ENCODE measurements at places on chromosomes 2 and 18.

DNA sequence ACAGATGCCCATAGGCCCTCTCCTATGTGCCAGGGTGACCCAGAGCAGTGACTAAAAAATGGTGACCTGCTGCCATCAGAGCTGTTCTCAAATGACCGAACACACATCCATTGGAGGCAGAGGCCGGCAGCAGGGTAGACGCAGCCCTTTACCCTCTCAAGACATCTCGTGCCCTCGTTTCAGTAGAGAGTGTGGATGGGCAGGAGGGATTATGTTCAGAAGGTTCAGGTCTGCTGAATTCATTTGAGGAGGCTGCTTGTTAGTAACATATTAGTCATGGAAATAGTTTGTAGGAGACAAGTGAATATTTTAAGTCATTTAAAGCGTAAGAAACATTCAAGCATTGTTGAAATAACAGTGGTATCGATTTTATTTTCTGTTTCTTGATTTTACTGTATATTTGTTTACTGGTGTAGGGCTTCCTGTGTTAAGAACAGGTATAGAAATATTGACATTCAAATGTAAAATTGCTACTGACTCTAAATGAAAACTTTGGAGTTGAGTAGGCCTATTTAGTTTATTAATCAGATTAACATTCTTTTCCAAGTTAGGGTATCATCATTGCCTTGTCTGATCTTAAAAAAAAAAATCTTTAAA lies 82.6 kb downstream of the ZNF532 start:
- DNase-seq: no peak

DNA sequence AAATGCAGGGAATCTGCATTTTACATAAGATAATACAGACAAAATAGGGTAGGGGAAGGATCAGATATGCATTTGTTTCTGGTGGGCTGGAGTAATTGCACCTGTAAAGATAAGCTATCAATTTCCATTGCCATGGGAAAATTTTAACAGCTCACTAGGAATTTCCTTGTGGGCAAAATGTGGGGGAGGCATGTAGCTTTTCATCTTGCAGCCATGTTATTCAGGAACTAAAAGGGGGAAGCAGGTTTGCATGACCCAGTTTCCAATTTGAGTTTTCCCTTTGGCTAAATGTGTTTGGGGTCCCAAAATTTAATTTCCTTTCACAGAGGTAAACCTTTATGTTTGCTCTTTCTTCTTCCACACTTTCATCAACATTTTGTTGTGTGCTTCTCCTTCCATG lies 624.4 kb downstream of the NYAP2 start:
- no peak for DNase-seq

DNA sequence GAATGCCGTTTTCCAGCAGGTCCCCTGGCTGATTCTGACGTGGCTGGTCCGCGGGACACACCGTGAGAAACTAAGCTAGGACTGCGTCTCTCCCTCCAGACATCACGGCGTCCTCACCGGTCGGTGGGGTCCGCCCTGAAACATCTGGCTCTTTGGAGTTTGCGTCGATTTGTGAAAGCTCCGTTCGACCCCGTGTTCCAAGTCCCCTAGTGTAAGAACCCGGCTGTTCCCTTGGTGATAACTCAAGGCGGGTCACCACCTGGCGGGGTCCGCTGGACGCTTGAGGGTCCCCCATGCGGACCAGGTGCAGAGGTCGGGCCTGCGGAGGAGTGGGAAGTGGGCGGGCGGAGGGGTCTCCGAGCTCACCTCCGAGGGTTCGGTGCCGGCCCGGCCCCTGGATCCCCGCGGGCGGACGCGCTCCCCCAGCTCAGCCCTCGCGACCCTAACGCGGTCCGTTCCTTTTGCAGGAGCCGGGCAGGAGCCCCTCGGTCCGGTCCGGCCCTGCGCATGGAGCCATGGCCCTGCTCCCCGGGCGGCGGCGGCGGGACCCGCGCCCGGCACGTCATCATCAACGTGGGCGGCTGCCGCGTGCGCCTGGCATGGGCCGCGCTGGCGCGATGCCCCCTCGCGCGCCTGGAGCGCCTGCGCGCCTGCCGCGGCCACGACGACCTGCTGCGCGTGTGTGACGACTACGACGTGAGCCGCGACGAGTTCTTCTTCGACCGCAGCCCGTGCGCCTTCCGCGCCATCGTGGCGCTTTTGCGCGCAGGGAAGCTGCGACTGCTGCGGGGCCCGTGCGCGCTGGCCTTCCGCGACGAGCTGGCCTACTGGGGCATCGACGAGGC lies 65.6 kb downstream of the KCNG2 start:
- no peak for DNase-seq

GRCh38 chr18:37554399-37554787 lies 11.2 kb downstream of the CELF4 start:
- no peak for DNase-seq

- DNase-seq: no peak
Measured at GRCh38 chr2:101655702-101656422, 41.6 kb upstream of the MAP4K4 start.

- no peak for DNase-seq
Measured at GRCh38 chr2:212791569-212791968, 253.0 kb upstream of the ERBB4 start.

GRCh38 chr2:132667706-132668105 lies 2.3 kb downstream of the LYPD1 start:
- DNase-seq: no peak

GRCh38 chr2:157192445-157193423 lies 64.8 kb upstream of the GALNT5 start:
- DNase-seq: no peak

- DNase-seq: no peak
Measured at GRCh38 chr18:79199691-79200374, 130.6 kb downstream of the ATP9B start.

DNA sequence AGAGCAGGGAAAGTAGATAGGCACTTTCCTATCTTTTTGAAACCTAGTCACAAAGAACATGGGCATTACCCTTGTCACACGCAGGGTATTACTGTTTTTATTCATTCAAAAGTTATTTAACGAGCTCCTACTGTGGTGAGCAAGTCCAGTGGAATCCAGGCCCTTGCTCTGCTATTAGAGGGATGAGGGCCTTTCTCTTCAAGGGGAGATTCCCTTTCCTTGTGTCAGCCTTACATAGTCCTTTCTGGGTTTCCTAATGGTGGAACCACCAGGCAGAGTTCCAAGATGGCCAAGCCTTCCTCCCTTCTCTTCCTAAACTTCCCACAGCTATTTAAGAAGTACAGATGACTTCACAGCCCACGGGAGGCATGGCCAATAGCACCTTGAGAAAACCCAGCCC lies 64.6 kb downstream of the SPTBN1 start:
- no peak for DNase-seq

DNA sequence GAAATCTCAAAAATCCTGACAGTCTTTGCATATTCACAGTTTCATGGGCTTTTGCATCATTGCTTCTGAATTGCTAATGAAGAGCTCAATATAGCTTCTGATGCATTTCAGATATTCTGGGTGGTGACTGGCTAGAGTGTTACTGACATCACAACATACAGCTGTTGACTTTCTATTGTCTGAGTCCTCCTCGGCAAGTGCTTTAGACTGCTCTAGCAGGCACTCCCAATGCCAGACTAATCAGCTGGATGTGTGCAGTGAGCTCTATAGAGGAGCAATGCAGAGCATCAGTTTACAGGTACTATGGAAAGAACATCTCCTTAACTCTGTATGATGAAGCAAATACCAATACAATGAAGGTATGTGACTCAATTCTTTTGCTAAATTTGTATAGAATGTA lies 54.9 kb downstream of the R3HDM1 start:
- DNase-seq: peak; percentile 4

GRCh38 chr2:102473020-102473419 lies at the start of gene SLC9A4:
TSS of gene SLC9A4 (plus strand) at chr2:102473226. CDS start at chr2:102473760, 534 bp downstream.
- no peak for DNase-seq

- DNase-seq: no peak
Measured at GRCh38 chr18:56389190-56389589, 249.2 kb downstream of the TXNL1 start.

- peak; percentile 48 for DNase-seq
Measured at GRCh38 chr2:134776836-134777235, 58.0 kb upstream of the TMEM163 start.

DNA sequence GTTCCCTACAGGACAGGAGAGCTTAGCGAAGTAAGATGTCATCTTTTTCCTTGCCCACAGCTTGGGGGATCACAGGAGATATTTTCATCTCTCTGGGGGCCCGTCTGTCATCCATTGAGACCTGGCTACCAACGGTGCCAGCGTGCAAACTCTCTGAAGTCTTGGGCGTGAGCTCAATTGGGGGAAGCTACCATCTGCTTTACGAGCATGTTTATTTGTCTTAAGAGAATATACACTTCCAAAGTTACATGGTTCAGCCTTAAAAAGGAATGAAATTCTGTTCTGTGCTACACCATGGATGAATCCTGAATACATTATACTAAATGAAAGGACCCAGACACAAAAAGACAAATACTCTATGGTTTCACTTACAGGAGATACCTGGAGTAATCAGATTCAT lies 13.6 kb downstream of the SAG start:
- DNase-seq: peak; percentile 5

DNA sequence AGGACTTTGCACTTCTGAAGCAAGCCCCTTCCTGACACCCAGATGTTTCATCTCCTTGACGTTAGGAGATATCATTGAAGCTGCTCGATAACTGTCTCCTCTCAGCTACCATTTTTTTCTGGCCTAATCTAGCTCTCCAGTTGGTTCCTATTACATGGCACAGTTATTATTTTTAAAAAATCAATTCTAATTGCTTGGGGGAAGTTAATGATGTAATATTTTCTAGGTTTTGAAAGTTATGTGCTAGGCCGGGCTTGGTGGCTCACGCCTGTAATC lies 22.5 kb upstream of the RAB31 start:
- no peak for DNase-seq

GRCh38 chr2:145685383-145686050 lies 1165.6 kb upstream of the ZEB2 start:
- no peak for DNase-seq

DNA sequence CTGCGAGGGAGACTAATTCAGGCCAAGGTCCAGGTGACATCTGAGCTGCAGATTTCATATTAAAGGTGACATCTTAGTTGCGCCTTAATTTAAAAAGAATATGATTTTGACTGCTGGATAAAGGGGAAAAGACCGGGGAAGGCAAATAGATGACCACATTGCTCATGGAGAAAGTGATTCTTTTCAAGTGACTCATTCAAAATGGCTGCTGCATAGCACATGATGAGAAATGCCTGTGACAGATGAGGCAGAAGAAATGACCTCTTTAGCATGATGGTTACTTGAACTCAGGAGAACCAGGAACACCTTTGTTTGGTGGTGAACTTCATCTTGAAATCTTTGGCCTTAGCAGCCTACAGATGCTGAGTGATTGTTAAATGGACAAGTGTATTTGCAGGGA lies 385.8 kb upstream of the TRIB2 start:
- no peak for DNase-seq

DNA sequence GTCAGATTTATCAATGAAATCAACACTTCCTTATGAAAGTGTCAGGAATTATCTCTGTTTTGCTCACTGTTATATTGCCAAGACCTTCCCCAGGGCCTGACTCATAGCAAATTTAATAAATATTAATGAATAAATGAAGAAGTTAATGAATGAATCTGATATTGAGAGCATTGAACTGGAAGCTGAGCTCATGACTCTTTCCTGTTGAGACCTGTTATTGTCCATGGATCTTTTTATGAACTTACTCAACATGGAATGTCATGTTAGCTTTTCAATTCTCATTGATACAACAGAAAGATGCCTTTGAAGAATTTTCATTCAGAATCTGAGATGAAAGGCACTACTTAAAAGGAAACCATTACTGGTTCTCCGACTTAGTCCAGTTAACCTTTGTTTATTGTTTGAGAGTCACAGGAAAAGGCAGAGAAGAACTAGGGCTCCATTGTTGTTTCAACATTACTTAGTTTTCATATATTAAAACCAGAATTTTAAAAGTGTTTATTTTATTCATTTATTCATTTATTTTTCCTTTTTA lies 90.4 kb upstream of the UNC80 start:
- DNase-seq: no peak

DNA sequence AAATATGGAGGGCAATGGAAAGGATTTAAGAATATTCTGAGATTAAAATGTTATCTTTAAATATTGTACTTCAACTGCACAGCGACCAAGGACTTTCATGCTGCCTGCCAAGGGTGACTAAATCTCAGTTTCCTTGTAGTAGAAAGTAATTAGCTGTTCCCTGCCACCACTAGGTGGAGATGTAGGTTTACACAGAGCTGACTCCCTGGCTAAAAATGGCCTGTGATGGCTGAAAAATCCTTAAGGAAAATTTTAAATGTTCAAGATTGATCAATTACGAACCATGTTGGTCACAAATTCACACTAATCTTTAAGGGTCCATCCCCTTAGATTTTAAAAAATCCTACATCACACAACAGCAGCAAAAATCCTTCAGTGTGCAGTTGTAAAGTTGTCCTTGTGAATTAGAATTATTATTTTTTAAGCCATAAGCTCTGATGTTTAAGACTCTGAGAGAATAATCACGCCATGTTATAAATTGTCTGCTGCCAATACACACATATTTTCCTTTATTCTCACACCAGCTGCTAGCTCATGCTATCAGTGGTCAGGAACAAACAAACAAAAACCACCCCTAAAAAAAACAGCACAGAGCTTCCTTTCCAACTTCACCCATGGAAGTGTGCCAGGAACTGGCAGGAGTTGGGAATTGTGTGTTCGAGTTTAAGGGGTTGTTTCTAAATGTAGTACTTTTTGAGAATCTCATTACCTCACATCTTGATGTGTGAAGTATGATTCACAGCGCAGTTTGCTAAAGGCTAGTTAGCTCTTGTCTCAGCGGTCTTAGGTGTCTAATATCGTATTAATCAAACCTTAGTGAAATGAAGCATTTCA lies 399.8 kb downstream of the TMEM182 start:
- peak; percentile 83 for DNase-seq

DNA sequence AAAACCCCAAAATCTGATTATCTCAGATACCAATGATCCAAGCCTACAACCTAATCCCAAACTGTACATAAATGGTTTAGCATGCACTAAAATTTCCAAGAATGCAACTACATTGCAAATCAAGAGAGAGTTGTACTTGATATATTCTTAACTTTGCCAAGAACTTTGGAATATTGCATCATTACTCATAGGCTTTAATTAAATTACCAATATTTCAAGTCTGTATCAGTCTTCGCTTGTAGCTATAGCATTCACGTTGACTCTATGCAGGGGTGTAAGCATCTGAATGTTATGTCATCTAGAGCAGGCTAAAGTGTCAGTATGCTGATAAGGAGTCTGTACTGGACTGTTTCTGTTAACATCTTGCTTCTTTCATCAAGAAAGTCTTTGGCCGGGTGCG lies 56.3 kb downstream of the FOXI3 start:
- no peak for DNase-seq

DNA sequence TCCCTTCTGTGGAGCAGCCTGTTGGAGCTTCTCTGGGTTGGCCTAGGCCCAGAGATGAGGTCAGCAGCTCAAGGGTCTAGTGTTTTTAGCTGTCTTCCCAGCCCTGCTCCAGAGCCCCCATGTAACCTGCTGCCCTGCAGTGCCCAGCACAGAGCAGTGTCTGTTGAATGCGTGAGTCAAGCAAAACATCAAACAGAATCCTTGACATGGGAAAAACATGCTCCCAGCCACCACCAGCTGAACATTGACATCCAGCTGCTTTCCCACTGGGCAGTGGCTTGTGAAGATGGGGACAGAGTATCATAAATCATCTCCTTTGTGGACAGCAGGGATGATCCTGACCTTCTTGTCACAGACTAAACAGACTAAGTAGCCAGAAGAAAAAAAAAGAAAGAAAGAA lies 22.6 kb downstream of the IMPA2 start:
- DNase-seq: no peak

- no peak for DNase-seq
Measured at GRCh38 chr2:96924775-96925747, 55.2 kb upstream of the SEMA4C start.

- no peak for DNase-seq
Measured at GRCh38 chr2:128473175-128474035, 154.7 kb upstream of the HS6ST1 start.

All from NCI-H2171 treated with DMSO at 0.1 percent for 48 hours (cell line).